ENCODE measurements at places on chromosomes 5 and 9.

- peak; percentile 51 for DNase-seq
Observed at GRCh38 chr9:37995961-37996818, 72.8 kb downstream of the SHB start.

DNA sequence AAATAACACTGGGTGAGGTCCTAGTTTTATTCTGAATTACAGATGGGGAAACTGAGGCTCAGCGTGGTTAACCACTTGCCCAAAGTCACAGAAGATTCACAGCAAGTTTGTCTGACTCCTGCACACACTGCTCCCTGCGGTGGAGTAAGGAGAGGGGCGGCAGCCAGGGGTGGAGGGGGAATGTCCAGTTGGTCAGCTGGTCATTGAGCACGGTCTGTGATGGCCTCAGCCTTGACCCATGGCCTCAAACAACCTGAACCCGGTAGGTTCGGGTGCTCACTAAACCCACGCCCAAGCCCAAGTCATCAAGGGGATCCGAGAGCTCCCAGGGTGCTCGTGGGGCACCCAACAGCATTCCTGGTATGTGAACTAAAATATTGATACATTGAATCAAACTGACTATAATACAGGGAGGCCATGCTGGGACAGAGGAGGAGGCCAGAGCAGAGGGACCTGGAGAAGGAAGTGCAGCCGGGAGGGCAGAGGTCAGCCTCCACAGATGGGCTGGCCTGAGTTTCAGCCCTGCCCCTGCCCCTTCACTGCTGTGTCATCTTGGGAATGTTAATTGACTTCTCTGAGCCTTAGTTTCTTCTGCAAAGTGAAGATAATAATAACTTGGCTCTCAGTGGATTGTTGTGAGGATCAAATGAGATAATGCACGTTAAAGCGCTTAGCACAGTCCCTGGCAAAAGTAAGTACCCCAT lies 3.6 kb upstream of the IL17B start:
- no peak for DNase-seq

GRCh38 chr5:150642567-150642927 lies 2.1 kb downstream of the SYNPO start:
- peak; percentile 90 for DNase-seq

DNA sequence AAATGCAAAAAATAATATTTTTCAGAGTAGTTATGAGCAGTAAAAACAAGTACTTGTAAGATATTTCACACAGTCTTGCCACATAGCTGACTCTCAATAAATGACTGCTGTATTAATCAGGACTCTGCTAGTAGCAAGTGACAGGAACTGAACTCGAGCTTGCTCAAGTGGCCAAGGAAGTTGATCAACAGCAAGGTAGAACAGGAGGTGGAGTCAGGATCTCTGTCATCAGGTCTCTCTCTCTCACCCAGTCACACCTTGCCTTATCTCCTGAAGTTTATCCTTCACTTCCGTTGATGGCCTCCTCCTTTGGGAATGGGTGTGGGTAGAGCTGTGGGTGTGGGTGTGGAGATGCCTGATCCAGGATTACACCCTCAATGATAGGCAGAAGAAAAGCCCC lies 107.0 kb downstream of the GPBP1 start:
- DNase-seq, result no peak

GRCh38 chr9:70135176-70135575 lies 91.5 kb downstream of the MAMDC2 start:
- no peak for DNase-seq

GRCh38 chr5:9182899-9183695 lies 362.8 kb downstream of the SEMA5A start:
- DNase-seq, result peak; percentile 50

GRCh38 chr5:132680780-132681475 lies 7.1 kb downstream of the IL4 start:
- DNase-seq, result no peak

- DNase-seq, result peak; percentile 96
Observed at GRCh38 chr5:132497488-132497997, 7.0 kb upstream of the IRF1 start.
